ENCODE measurements at places on chromosomes 6 and 20.

- no peak for DNase-seq
These were observed 53.4 kb downstream of the BMP5 start for GRCh38 chr6:55822005-55822404.

DNA sequence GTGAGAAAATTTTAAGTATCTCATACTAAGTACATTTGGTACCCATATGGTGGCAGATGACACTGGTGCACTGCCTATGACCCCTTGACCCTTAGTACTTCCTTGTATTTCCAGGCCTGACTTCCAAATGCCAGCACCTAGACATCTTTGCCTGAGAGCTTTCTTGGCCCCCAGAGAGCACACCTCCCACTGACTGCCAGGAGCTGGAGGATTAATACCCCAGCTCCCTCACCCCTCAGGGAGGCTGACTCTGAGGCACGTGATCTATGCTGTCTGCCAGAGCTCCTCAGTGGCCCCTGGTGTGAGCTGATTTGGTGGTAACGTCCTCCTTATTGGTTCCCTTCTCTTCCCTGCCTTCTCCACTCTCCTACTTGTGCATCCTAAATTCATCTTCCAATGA lies 38.0 kb downstream of the BFSP1 start:
- DNase-seq, result no peak

DNA sequence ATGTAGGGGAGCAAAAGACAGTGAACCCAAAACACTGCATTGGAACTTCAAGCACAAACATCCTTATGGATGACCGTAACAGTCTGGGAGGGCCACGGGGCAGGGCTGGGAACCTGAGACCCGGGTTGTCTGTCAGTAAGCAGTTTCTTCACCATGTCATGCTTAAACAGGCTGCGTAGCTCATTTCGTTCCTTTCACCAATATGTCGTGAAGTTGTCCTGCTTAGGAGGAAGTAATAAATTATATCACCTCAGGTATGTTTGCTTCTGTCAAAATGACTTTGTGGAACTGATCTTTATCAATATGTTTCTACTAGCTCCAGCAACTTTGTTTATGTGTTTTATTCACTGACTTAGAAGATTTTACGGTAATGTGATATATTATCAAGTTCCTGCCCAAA lies 12.4 kb upstream of the MAK start:
- no peak for DNase-seq

GRCh38 chr6:12483712-12484111 lies 193.6 kb downstream of the EDN1 start:
- DNase-seq, result no peak

- no peak for DNase-seq
These were observed 35.0 kb downstream of the DTNBP1 start for GRCh38 chr6:15627821-15628220.

DNA sequence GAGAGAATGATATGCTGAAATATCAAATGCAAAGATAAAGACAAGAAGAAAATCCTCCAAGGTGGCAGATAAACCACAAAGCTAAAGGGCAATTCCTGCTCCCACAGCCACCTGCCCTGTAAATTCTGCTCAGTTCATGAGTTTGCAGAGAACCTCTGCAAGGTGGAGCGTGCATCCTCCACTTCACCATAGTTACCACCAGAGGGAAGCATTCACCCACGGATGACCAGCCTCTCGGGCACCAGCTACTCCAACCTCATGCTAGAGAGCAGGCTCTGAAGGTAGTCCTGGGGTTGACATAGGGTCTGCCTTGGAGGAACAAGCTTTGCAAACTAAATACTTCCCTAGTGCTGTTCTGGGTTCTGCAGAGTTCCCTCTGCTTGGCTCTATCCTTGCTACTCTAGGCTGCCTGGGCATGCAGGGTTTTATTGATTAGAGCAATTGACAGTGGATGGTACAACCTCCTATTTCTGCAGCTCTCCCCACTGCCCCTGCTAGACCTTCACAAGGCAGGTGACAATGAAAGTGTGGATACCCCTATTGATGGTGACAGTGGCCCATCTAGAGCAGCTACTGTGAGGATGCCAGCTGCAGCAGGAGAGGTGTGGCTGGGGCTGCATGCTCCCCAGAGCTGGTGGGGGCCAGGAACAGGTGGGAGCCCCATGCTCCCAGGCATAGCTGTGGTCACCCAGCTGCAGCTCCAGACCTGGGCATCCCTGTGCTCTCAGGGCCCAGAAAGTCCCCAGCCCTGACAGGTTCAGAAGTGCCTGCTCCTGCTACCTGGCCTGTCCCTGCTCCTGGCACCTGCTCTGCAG lies 51.1 kb downstream of the GGTLC1 start:
- peak; percentile 41 for DNase-seq

DNA sequence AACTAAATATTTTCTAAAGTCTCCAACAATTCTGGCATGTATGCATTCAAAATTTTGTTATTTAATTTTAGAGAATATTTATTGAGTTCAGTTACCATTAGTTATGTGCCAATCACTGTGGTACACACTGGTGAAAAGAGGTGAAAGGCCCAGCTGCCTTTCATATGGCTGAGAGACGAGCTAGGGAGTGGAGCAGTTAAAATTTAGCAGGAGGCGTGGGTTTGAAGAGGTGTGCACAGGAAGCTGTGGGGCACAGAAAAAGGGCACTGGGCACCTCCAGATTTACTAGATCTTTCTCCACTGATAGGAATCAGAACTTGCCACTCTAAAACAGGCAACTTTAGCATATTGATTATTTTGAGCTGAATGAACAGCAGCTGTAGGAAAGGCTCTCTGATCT lies 347.1 kb downstream of the CD83 start:
- DNase-seq, result no peak

DNA sequence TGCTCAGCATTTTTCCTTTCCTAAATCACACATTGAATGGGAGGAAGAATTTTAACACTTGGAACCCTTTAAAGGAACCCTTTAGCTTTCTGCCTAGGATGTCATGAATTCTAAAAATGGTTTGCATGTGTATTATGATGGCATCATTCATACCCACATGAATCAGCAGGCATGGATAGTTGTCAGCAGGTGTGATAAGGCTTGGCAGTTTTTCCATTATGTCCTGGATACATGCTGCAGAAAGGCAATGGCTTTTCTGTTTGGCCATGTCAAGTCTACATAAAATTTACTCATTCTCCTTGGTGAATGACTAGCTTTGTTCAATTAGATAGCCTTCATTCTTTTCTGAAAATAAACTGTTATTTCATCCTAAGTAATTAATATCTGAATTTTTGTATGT lies 353.7 kb downstream of the GRIK2 start:
- no peak for DNase-seq

DNA sequence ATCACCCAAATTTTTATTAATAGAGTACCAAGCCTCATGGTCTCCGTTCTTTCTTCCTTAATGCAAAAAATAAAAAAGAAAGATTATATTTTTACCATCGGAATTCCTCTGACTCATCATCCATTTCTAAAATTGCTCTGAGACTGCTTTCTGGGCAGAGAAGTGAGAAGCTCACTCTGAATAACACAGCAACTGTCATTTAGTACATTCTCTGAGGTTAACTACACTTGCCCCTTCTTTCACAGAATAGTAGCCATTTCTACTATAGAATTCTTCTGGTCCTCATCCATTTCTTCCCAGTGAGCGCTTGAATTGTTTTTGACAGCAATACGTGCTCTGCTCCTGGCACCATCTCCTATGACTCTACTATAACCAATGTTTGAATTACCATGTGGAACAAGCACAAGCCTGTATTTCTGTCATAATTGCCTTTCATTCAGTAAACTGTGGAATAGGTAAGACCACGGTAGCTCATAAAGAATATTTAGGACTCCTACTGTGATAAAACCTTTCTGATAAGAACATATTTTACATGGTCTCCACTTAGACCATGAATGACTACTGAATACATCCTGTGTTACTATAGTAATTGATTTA lies 435.5 kb upstream of the NRSN1 start:
- DNase-seq, result no peak

GRCh38 chr6:31007694-31008093 lies 2.6 kb upstream of the MUC22 start:
- no peak for DNase-seq

DNA sequence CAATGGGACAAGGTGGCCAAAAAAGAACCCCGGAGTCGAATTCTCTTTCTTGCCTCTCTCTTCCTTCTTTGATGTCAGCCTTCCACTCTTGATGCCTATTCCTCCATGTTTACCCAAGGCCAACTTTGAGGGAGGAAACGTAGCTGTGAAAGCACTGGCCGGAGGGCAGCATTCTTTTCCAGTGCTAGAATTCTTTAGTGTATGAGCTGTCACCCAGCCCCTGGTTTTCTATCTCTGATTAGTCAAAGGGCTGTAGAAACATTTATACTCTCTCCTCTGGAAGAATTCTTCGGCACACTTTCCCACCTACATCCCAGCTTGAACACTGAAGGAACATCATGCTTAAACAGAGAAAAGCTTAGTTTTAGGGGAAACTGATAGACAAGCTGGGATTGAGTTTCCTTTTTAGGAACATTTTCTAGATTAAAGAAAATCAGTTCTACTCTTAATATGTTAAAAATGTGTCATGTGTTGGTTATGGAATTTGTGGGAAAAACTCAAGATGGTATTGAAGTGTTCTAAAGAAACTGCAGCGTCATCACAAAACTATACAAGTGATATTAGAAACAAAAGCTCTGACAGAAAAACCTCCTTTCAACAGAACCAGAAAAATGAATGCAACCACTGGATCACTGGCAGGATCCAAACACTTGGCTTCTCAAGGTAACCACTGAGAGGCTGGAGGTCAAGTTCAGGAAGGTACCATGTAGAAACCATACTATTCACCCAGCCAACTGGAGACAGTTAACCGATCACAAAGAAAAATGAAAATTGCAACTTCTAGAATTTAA lies 20.7 kb upstream of the UTRN start:
- no peak for DNase-seq

DNA sequence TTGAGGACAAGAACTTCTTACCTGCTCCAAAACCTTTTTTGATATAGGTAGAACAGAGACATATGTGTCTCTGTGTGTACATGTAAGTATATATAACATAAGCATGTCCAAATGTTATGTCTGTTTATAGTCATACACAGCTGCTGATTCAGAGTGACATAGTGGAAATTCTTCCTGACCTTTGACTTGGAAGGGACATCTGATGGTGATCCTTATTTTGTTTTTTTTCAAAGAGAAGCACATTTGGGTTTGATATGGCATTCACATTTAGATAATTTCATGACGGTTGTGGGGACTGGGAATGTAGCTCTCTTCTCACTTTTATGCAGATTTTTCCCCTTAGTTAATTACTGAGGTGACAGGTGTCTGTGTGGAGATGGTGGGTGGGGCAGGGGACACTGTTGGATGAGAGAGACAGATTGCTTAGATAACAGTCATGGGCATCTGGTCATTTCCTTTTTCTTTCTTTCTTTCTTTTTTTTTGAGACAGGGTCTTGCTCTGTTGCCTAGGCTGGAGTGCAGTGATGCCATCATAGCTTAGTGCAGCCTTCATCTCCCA lies 39.0 kb downstream of the FARS2 start:
- DNase-seq, result no peak

- no peak for DNase-seq
These were observed 13.2 kb downstream of the QKI start for GRCh38 chr6:163427498-163428254.

DNA sequence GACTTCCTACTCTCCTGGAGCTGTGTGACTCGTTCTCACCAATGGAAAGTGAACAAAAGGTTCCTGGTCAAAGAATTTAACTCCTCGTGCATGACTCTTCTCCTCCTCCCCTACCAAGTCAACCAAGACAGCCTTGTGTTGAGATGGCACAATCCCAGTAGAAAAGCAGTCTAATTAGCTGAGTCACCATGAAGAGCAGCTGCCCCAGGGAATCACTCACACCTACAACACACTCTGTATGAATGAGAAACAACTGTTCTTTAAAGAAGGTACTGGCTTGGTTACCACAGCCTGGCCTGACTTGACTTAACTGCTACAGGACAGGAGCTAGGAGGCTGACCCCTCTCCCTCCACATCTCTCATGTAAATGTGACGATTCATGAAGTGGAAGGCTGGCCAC lies 2.9 kb upstream of the HLA-DOB start:
- DNase-seq, result no peak

DNA sequence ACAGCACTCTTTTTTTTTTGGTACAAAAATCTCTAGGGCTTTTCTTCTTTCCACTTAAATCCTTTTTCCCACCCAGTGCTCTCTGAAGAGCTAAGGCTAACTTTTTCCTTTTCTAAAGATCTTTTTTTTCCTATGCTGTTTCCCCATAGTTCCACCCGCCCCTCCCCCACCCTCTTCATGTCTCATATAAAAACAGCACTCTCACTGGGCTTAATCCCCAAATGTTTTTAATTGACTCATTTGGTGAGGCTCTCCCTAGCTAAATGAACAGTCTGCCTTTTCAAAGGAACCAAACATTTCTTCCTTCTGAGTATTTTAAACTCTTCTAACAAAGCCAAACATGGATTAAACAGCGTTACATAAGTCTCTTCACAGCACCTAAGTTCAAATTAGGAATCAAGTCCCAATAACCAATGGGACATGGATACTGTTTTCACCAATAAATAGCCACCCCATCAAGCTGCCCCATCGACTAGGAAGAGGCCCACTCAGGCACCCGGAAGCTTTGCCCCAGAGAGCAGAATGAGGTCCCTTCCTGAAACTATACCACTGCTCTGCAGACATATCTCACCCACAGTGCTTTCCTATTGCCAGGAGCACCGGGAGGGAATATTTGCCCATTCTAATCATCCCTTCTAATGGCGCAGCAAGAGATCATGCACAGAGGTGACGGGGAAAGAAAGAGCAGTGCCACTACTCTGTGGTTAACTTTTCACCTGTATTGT lies 63.7 kb downstream of the ATXN1 start:
- no peak for DNase-seq

DNA sequence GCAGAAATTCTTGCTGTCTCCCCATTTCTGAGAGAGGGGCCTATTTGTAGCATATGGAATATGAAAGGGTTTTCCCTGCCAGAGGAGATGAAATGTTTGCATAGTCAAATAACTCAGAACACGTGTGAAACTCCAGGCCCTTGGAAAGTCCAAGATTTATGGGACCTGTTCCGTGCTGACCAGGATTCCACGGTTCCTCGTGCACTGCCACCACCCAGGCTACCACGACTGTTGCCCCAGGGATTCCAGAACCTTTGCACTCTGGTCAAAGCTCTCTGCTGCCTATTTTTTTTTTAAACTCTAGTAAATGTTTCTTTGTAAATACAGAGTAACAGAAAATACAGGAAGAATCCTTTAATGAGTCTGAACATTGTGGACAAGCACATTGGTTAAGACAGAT lies 35.0 kb downstream of the MYLK4 start:
- DNase-seq, result no peak

GRCh38 chr6:3451498-3451897 lies 5.4 kb downstream of the SLC22A23 start:
- DNase-seq, result no peak

GRCh38 chr6:5753209-5753608 lies 253.5 kb downstream of the NRN1 start:
- no peak for DNase-seq

GRCh38 chr6:166330612-166331011 lies 11.7 kb downstream of the SFT2D1 start:
- no peak for DNase-seq

Measured in activated CD4-positive, CD25-positive, alpha-beta regulatory T cell treated with anti-CD3 and anti-CD28 coated beads, Interleukin-2, amount 50 U/mL, for 72 hours (primary cell).